CD4-positive, alpha-beta T cell treated with Interleukin-6 at 100 ng/mL for 8 hours (primary cell): ENCODE measurements at places on chromosomes 2 and 18.

DNA sequence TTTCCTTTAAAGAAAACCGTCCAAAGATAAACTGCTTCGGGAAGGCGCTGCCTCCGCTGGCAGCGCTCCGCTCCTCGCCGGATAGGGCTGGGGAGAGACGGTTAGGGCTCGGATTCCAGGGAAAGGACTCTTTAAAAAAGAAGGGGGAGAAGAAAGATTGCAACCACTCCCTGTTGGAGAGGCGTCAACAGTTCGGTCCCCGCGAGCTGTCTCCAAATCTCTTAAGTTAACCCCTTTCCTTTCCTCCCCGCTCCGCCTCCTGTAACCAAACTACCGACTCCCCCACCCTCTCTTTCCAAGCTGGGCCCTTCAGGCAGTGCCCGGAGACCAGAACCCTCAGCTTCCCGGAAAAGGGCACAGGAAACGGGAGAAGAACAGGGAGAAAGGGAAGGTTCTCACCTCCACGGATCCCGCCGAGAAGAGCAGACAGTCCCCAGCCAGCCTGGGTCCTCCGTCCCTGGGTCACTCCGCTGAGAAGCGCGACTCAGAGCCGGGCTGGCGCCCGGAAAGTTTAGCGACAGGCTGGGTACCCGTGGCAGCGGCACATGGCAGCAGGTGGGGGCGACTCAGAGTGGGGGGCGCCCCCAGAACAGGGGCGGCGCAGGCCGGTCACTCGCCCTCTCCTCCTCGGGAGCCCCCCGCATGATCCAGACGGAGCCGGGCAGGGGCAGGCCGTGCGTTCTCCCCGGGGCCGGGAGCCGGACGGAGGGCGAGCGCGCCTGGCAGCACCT is 675 bp downstream of the FZD5 start:
- DNase-seq = no peak

- DNase-seq = no peak
Observed at GRCh38 chr18:35468711-35469110, 29.0 kb downstream of the INO80C start.

DNA sequence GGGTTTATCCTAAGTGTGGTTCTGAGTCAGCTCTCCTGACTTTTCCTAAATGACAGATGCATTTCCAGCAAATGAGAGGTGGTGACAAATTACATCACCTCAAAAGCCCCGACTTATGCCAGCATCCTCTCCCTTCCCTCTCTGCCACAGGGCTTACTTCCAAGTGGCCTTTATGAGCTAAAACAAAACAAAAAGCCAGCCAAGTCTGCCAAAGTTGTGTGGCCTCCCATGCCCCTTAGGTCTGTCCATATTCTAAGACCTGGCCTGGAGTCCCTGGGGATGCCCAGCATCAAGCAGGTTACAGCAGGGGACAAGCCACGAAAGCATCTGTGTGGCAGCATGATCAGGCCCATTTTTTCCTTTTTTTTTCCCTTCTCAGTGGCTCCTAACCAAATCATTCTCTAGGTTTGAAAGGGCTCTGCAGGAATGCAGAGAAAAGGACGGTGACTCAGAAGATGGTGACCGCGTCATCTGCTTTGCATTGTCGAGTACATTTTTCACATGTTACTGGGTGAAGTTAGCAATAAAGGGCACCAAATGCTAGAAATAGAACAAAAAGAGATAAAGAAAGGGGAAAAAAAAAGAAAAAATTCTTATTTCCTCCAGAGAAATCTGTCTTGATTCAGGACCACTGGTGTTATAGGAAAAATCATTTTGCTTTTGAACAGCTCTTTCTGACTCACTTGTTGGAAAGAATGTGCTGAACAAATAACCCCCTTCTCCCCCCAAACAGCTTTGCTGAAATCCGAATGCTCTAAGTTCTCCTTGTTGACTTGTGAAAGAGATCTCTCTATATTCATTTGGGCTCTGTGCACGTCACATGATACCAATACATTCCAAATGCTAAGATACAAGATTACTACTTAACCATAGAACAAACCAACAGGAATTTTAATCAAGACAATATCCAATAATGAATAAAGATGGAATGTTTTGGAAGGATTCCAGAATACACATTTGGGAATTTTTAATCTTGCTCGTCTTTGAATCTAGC is 178.7 kb downstream of the EN1 start:
- no peak for DNase-seq

GRCh38 chr18:49757513-49758262 is 55.6 kb downstream of the ACAA2 start:
- no peak for DNase-seq
